Endothelial cell of umbilical vein (primary cell): ENCODE measurements at places on chromosomes 12 and 14. TPM values are rescaled to one million over a fixed set of nuclear protein-coding genes. Genes with fewer than 3 reads are reported as not detected.

Gene ADCY4
- 81.6 and 101 TPM in 2 replicates for polyA plus RNA-seq

Gene PPFIA2
- not detected in 2 replicates for polyA plus RNA-seq

Gene HOXC10
- polyA plus RNA-seq, result 0.18 TPM in 2 replicates

Gene OTOGL
- polyA plus RNA-seq, result 0.76 and 1.4 TPM in 2 replicates

Gene RNASE3
- not detected in 2 replicates for polyA plus RNA-seq

Gene OR4E1
- not detected in 2 replicates for polyA plus RNA-seq

Gene ITGA7
- polyA plus RNA-seq, result 0.41 and 0.67 TPM in 2 replicates

Gene CDH24
- polyA plus RNA-seq, result 52.9 and 63.1 TPM in 2 replicates

Gene CCT2
- 130 and 138 TPM in 2 replicates for polyA plus RNA-seq

Gene NRIP2
- polyA plus RNA-seq, result not detected in 2 replicates

Gene NGB
- polyA plus RNA-seq, result not detected in 2 replicates

Gene HOXC13
- not detected in 2 replicates for polyA plus RNA-seq

Gene OASL
- 0.17 and 0.30 TPM in 2 replicates for polyA plus RNA-seq

Gene LAG3
- 1.3 and 1.8 TPM in 2 replicates for polyA plus RNA-seq

Gene GPR137C
- 1.5 TPM in 2 replicates for polyA plus RNA-seq

Gene PTGR2
- polyA plus RNA-seq, result 0.75 and 1.1 TPM in 2 replicates

Gene GDF3
- polyA plus RNA-seq, result 3.1 and 3.2 TPM in 2 replicates

Gene INHBC
- polyA plus RNA-seq, result 0.08 TPM in 1 of 2 replicates, not detected in the other

- no peak overlapping the region for H3K4me3 ChIP-seq
- no peak for DNase-seq
- H3K27me3 ChIP-seq, result no peaks in the 10 kb centered on the region
- H3K27ac ChIP-seq, result no peak overlapping the region
- H3K36me3 ChIP-seq, result no peaks in the 10 kb centered on the region
Observed at GRCh38 chr14:23929136-23929535, 24.4 kb upstream of the DHRS4 start.

- H3K27me3 ChIP-seq, result no peaks in the 10 kb centered on the region
- no peaks in the 10 kb centered on the region for H3K36me3 ChIP-seq
- H3K4me1 ChIP-seq, result no peaks in the 10 kb centered on the region
- DNase-seq, result no peak
- H3K4me3 ChIP-seq, result no peak overlapping the region
Observed at GRCh38 chr12:131425112-131426075, 285.5 kb upstream of the SFSWAP start.

- no peaks in the 10 kb centered on the region for H3K27me3 ChIP-seq
- no peak overlapping the region for H3K27ac ChIP-seq
- H3K36me3 ChIP-seq, result no peaks in the 10 kb centered on the region
Observed at GRCh38 chr12:125303337-125303736, 238.1 kb downstream of the AACS start.

DNA sequence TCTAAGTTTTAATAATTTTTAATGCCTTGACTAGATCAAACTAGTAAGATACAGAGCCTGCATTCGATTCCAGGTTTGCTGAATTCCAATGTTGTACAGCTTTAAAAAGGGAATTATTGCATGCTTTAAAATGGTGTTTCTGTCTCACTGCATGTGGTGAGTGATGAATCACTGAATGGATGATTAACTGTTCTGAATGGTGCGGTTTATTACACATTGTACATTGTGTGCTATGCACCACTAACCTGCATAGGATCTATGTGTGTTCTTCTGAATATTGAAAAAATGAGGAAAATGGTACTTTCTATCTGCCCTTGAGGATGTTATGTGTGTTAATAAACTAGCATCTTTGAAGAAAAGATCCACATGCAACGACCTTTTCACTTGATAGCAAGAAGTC, 231.7 kb downstream of the NRXN3 start:
- DNase-seq, result no peak
- H3K4me3 ChIP-seq, result no peak overlapping the region
- H3K27ac ChIP-seq, result no peak overlapping the region
- no peaks in the 10 kb centered on the region for H3K4me1 ChIP-seq

DNA sequence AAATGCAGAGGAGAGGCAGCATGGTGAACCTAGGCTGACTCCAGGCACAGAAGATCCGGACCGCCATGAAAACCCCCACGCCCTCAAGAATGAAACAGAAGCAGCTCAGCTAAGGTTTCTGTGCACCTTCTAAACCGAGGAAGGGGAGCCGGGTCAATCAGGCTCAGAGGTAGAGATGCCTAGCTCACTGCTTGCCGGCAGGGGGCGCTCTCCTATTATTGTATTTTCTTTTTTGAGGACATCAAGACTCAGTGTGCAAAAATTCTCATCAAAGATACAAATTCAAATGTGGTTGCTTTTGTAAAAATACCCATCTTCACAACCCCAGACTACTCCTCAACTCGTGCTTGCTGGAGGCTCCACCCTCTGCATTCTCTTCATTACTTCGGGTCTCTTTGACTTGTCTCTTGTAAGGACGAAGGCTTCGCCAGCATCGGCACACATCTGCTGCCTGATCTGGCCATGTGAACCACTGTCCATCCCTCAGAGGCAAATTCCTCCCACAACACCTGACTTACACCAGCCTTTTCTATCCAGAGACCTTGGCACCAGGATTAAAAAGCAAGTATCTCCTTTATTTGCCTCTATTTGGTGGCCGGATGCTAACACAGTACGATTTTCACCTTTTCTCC, 33.4 kb upstream of the RNASE3 start:
- no peak overlapping the region for H3K4me3 ChIP-seq
- H3K27ac ChIP-seq, result no peak overlapping the region
- no peaks in the 10 kb centered on the region for H3K36me3 ChIP-seq
- no peaks in the 10 kb centered on the region for H3K4me1 ChIP-seq
- DNase-seq, result peak; percentile 45

DNA sequence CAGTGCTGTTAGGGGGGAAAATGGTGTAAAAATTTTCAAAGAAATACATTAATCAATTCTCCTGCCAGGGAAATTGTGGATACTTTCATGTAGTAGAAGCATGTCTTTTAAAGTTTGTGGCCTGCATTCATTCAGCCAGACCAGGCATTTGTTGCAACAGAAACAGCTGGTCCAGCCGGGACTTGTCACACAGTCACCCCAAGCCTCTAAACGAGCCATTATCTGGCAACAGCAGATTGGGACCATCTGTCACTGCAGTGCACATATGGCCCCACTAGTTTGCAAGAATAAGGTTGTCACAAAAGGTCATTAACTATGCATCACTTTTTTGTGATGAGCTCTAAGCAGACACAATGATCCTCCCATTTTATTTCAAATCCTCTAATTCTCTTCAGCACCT, 193.9 kb downstream of the PHLDA1 start:
- no peaks in the 10 kb centered on the region for H3K27me3 ChIP-seq
- H3K4me1 ChIP-seq, result peaks cover 5% of the 10 kb centered on the region
- DNase-seq, result no peak
- no peaks in the 10 kb centered on the region for H3K36me3 ChIP-seq
- no peak overlapping the region for H3K27ac ChIP-seq

GRCh38 chr14:99699085-99699760, 15.1 kb downstream of the CYP46A1 start:
- H3K4me1 ChIP-seq, result no peaks in the 10 kb centered on the region
- no peak overlapping the region for H3K27ac ChIP-seq
- H3K36me3 ChIP-seq, result no peaks in the 10 kb centered on the region
- no peak for DNase-seq
- peaks cover 4% of the 10 kb centered on the region for H3K27me3 ChIP-seq

DNA sequence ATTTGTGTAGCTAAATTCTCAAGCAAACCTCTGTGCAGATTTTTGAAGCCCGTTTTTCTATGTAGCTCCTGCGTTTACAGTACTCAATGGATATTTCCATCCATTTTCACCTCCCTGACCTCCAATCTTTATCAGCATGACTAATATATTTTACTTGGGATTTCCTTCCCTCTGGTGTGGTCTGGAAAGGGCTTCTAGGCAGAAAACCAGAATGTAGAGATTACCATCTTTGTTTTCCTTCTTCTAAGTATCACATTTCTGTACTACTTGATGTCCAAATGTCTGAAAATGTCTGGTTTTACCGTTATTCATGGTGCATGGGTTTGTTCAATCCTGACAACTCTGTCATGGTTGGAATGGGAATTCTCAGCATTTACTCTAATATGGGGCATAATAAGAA, 907.6 kb upstream of the FLRT2 start:
- no peak overlapping the region for H3K4me3 ChIP-seq
- no peaks in the 10 kb centered on the region for H3K36me3 ChIP-seq
- peaks cover 16% of the 10 kb centered on the region for H3K4me1 ChIP-seq
- no peak overlapping the region for H3K27ac ChIP-seq
- no peaks in the 10 kb centered on the region for H3K27me3 ChIP-seq
- peak; percentile 94 for DNase-seq

- H3K27me3 ChIP-seq, result no peaks in the 10 kb centered on the region
- H3K4me3 ChIP-seq, result no peak overlapping the region
Observed at GRCh38 chr14:99821519-99822508, 28.6 kb downstream of the EML1 start.

DNA sequence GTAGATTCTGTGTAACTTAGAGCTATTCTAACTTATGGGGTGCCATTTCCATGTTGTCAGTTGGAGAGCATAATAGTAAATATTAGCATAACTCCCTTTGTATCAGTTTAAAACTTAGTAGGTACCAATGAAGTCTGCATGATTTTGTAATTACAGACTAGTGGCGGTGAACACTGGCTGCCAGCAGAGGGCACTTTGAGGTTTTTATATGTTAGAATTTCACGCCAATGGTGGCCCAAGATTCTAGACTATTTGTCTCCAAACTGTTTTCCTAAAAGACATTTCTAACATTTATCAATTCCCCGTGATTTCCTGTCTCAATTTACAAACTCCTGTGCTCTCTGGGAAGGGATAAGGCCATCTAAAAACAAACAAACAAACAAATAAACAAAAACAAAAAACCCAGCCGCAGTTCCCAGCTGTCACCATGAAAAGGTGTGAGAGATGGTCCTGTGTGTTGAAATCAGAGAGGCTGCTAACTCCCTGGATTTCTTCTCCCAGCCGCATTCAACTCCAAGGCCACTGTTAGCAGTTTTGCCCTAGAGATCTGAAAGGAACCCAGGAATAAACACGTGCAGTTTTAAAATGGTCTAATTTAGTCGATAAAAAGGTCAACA, 57.6 kb downstream of the BRMS1L start:
- H3K4me3 ChIP-seq, result no peak overlapping the region
- peaks cover 6% of the 10 kb centered on the region for H3K4me1 ChIP-seq
- H3K27me3 ChIP-seq, result peaks cover 4% of the 10 kb centered on the region
- H3K27ac ChIP-seq, result no peak overlapping the region
- no peak for DNase-seq

DNA sequence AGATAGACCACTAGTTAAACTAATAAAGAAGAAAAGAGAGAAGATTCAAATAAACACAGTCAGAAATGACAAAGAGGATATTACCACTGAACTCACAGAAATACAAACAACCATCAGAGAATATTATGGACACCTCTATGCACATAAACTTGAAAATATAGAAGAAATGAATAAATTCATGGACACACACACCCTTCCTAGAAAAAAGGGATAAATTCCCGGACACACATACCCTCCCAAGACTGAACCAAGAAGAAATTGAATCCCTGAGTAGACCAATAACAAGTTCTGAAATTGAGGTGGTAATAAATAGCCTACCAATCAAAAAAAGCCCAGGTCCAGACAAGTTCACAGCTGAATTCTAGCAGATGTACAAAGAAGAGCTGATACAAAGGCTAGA, 187.9 kb downstream of the SEC23A start:
- H3K4me1 ChIP-seq, result no peaks in the 10 kb centered on the region
- DNase-seq, result no peak
- H3K27me3 ChIP-seq, result peaks cover 2% of the 10 kb centered on the region
- H3K36me3 ChIP-seq, result no peaks in the 10 kb centered on the region
- no peak overlapping the region for H3K27ac ChIP-seq
- no peak overlapping the region for H3K4me3 ChIP-seq

DNA sequence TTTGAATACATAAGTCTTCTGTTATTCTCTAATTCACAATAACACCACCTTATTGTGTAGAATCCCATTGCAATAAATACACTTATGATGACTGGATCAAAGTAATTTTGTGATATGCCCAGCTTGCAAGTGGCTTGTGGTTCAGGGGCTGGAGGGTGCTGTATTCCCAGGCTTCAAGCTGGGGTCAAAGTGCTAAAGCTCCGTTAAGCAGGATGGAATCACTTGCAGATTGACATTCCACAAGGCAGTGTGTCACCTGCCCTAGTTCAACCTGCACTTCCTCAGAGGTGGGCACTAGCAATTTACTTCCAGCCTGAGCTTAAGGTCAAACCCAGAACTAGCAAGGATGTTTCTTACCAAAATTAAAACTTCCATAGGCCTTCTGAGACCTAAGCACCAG, 166.6 kb downstream of the SSPN start:
- no peak overlapping the region for H3K27ac ChIP-seq
- no peaks in the 10 kb centered on the region for H3K4me1 ChIP-seq
- H3K4me3 ChIP-seq, result no peak overlapping the region
- no peaks in the 10 kb centered on the region for H3K27me3 ChIP-seq
- DNase-seq, result no peak

DNA sequence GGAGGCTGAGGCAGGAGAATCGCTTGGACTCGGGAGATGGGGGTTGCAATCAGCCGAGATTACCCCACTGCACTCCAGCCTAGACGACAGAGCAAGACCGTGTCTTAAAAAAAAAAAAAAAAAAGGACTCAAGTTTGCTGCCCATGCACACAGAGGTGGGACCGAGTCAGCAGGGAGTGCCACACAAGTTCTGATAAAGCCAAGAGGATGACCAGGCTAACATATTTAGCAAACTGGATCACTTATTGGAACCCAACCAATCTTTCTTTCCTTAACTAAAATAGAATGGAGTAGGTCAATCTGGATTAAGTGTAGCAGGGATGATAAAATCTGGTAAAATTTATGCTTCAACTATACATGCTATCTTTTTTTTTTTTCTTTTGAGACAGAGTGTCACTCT, 190.4 kb upstream of the FOXN3 start:
- no peaks in the 10 kb centered on the region for H3K4me1 ChIP-seq
- DNase-seq, result no peak
- no peak overlapping the region for H3K27ac ChIP-seq
- no peaks in the 10 kb centered on the region for H3K27me3 ChIP-seq

DNA sequence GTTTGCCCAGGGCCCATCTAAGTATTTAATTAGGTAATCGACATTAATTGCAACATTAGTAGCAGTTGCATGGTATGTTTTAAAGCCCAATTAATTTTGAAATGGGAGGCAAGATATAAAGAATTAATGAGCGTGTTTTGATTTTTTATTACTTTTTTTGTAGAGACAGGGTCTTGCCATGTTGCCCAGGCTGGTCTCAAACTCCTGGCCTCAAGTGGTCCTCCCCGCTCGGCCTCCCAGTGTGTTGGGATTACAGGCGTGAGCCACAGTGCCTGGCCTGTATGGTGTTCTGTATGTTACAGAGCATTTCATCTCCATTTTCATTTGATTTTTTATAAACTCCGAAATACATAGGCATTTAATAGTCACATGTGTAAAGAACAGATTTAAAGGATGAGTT, 856 bp downstream of the GOLGA5 start:
- no peaks in the 10 kb centered on the region for H3K27me3 ChIP-seq
- no peak for DNase-seq
- H3K27ac ChIP-seq, result peak overlapping the region; percentile 54
- peaks cover 9% of the 10 kb centered on the region for H3K4me1 ChIP-seq

- H3K4me1 ChIP-seq, result peaks cover 13% of the 10 kb centered on the region
- no peak overlapping the region for H3K4me3 ChIP-seq
- no peaks in the 10 kb centered on the region for H3K27me3 ChIP-seq
- no peak for DNase-seq
- peak overlapping the region; percentile 91 for H3K27ac ChIP-seq
Observed at GRCh38 chr12:32753605-32754004, 2.1 kb downstream of the YARS2 start.

GRCh38 chr12:15220451-15220850, 766 bp downstream of the RERG start:
- H3K4me3 ChIP-seq, result no peak overlapping the region
- peaks cover 8% of the 10 kb centered on the region for H3K27me3 ChIP-seq
- peaks cover 7% of the 10 kb centered on the region for H3K4me1 ChIP-seq
- no peak for DNase-seq
- no peaks in the 10 kb centered on the region for H3K36me3 ChIP-seq

- peaks cover 19% of the 10 kb centered on the region for H3K4me1 ChIP-seq
- H3K4me3 ChIP-seq, result no peak overlapping the region
- no peaks in the 10 kb centered on the region for H3K27me3 ChIP-seq
- no peak for DNase-seq
- H3K27ac ChIP-seq, result peak overlapping the region; percentile 51
Observed at GRCh38 chr14:91243074-91243471, 1.4 kb downstream of the GPR68 start.
